ENCODE measurements at places on chromosomes 16 and 17. TPM values are rescaled to one million over a fixed set of nuclear protein-coding genes. Genes with fewer than 3 reads are reported as not detected.

PMFBP1 gene
- total RNA-seq = 0.62 TPM

RNF43 gene
- 9.7 TPM for total RNA-seq

MYCBPAP gene
- total RNA-seq = 3.8 TPM

CDRT15L2 gene
- total RNA-seq = not detected

SDK2 gene
- total RNA-seq = 1.4 TPM

OTOP2 gene
- total RNA-seq = not detected

- no peaks in the 10 kb centered on the region for H3K27me3 ChIP-seq
- DNase-seq = no peak
- peaks cover 47% of the 10 kb centered on the region for H3K36me3 ChIP-seq
- no peak overlapping the region for H3K27ac ChIP-seq
- no peaks in the 10 kb centered on the region for H3K4me1 ChIP-seq
Measured at GRCh38 chr17:7676533-7676932, 10.8 kb downstream of the TP53 start.

DNA sequence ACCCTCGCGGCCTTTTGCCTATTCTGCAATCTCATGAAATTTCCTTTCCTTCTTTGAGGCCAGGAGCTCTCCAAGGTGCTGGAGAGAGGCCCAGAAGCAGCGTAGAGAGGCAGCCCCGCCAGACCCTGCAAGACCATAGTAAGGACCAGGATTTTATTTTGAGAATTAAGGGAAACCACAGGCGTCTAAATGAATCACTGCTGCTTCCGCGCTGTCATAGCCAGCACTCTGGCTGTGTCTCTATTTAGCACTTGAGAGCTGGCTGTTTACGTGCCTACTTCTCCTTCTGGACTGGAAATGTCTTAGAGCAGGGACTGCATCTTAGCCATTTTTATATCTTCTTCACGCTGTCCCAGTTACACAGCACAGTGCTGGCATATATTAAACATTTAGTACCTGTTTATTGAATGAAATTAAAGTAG, 37.6 kb upstream of the PIRT start:
- no peaks in the 10 kb centered on the region for H3K36me3 ChIP-seq
- no peak overlapping the region for H3K27ac ChIP-seq
- no peak overlapping the region for H3K4me3 ChIP-seq
- H3K4me1 ChIP-seq = no peaks in the 10 kb centered on the region

GRCh38 chr16:61002479-61003204, 1033.6 kb downstream of the CDH8 start:
- no peak overlapping the region for H3K4me3 ChIP-seq
- no peak overlapping the region for H3K27ac ChIP-seq
- no peaks in the 10 kb centered on the region for H3K4me1 ChIP-seq
- no peaks in the 10 kb centered on the region for H3K36me3 ChIP-seq

GRCh38 chr16:88857728-88858339, 907 bp downstream of the TRAPPC2L start:
- peak overlapping the region; percentile 100 for H3K4me3 ChIP-seq
- H3K27me3 ChIP-seq = no peaks in the 10 kb centered on the region
- peaks cover 42% of the 10 kb centered on the region for H3K36me3 ChIP-seq

GRCh38 chr16:20875355-20875650, 24.9 kb downstream of the DCUN1D3 start:
- no peak overlapping the region for H3K4me3 ChIP-seq
- DNase-seq = no peak
- no peak overlapping the region for H3K27ac ChIP-seq
- peaks cover 71% of the 10 kb centered on the region for H3K4me1 ChIP-seq
- H3K36me3 ChIP-seq = no peaks in the 10 kb centered on the region
- no peaks in the 10 kb centered on the region for H3K27me3 ChIP-seq

DNA sequence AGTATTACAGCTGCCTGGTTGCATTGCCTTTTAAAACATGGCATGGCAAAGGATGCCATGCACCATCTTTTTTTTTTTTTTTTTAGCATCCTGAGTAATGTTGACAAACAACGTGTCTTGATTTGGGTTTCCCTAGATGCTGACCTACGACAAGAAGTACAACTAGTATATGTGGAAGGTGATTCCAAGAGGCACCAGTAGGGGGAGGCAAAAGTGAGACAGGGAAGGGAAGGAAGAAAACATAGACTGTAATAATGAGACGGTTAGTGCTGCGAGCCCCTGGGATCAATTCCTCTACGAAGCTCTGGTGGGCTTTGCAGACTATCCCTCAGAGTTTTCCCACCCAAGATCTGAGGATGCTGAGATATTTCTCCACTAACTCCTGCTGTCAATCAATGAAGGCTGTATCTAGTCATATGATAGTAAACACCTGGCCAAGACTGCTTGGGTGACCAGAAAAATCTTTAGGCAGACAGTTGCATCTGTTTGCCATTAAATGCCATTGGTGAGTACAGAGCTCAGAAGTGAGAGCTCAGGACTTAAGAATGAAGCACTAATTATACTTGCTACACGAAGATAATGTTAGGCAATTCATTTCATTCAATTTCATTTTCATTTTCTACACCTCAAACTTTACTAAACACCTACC, 458.6 kb upstream of the GOT2 start:
- H3K27me3 ChIP-seq = no peaks in the 10 kb centered on the region
- H3K4me1 ChIP-seq = no peaks in the 10 kb centered on the region
- H3K36me3 ChIP-seq = no peaks in the 10 kb centered on the region

- DNase-seq = no peak
- no peaks in the 10 kb centered on the region for H3K27me3 ChIP-seq
- no peaks in the 10 kb centered on the region for H3K36me3 ChIP-seq
- peak overlapping the region; percentile 26 for H3K27ac ChIP-seq
- H3K4me1 ChIP-seq = peaks cover 40% of the 10 kb centered on the region
- H3K4me3 ChIP-seq = no peak overlapping the region
Measured at GRCh38 chr17:43457362-43457692, 26.4 kb upstream of the DHX8 start.

GRCh38 chr17:74042744-74043486, 160.6 kb upstream of the RPL38 start:
- H3K36me3 ChIP-seq = no peaks in the 10 kb centered on the region
- H3K27ac ChIP-seq = no peak overlapping the region
- H3K4me3 ChIP-seq = no peak overlapping the region
- no peaks in the 10 kb centered on the region for H3K4me1 ChIP-seq
- H3K27me3 ChIP-seq = peaks cover 4% of the 10 kb centered on the region
- no peak for DNase-seq

GRCh38 chr16:11977376-11978041, 975 bp downstream of the SNX29 start:
- H3K27me3 ChIP-seq = no peaks in the 10 kb centered on the region
- no peaks in the 10 kb centered on the region for H3K36me3 ChIP-seq
- H3K27ac ChIP-seq = peak overlapping the region; percentile 83
- no peak for DNase-seq
- peaks cover 23% of the 10 kb centered on the region for H3K4me1 ChIP-seq

- no peak overlapping the region for H3K4me3 ChIP-seq
- H3K27ac ChIP-seq = no peak overlapping the region
- no peaks in the 10 kb centered on the region for H3K4me1 ChIP-seq
- H3K27me3 ChIP-seq = no peaks in the 10 kb centered on the region
- no peak for DNase-seq
- peaks cover 85% of the 10 kb centered on the region for H3K36me3 ChIP-seq
Measured at GRCh38 chr16:3519581-3519980, 18.8 kb downstream of the CLUAP1 start.

All from lower lobe of right lung (tissue), 2 donors.